ENCODE measurements at places on chromosomes 11 and 22.
A peak's percentile ranks its signal among the peaks of the same experiment; 100 is the strongest.

GRCh38 chr22:46696229-46696518 lies 41.9 kb downstream of the CERK start:
- peak; percentile 81 for DNase-seq

DNA sequence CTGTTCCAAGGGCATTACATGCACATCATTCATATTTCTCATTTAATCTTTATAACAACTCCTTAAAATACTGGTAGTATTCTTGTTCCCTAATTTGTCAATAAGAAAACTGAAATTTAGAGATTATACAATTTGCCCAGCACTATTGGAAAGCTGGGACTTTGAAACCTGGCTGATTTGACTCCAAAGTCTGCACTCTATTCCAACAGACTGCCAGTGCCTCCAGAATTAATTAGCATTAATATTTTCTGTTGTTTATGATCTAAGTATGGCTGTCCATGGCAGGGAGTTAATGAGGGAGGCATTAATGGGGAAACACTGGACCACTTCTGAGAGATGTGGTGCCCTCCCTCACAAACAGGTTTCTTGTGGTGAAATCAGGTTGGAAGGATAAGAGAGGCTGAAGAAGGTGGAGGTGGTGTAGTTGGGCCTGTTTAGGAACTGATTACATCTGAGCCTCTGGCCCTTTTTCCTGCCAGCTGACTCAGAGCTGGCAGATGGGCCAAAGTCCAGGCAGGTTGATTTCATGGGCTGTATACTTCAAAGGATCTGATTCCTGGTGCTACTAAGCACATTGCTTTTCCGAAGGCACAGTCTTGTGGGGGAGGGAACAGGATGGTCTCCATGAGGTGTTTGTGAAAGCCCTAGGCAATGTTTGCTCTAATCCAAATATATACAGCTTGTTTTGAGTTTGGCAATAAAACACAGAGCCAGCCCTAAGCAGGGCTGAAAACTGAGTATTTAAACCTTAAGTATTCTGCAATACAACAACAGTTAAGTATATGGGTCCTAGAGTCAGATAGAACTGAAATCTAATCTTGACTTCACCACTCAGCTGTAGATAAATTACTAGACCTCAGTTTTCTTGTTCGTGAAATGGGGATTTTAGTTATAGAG lies 21.0 kb upstream of the RAB30 start:
- DNase-seq, result no peak

GRCh38 chr22:45090497-45090910 lies 73.2 kb upstream of the NUP50 start:
- DNase-seq, result no peak

DNA sequence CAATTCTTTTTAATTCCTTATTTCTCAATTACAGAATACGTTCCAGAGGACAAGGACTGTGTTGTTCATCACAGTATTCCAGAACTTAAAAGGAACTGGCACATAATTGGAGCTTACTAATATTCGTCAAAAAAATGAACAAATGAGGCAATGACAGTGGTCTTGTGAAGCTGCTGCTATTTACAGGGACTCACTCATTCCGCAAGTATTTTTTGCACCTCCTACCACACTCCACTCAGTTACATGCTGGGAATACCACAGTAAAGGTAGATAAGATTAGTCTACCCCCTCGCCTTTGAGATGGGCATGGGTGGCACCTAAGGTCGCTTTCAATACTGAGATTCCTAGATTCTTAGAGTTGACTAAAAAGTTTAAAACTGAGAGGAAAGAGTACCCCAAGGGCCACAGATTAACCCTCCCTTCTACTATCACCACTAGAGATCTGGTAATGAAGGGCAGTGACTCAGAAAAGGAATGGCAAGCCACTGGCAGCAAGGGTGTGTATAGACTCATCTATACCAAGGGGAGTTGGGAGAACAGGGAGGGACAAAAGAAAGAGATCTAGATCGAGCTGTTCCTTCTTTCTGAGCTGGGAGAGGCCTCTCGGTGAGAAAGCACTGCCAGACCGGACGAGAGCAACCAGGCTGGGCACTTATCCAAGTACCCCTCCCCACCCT lies 85.0 kb downstream of the RPL27A start:
- DNase-seq, result no peak

DNA sequence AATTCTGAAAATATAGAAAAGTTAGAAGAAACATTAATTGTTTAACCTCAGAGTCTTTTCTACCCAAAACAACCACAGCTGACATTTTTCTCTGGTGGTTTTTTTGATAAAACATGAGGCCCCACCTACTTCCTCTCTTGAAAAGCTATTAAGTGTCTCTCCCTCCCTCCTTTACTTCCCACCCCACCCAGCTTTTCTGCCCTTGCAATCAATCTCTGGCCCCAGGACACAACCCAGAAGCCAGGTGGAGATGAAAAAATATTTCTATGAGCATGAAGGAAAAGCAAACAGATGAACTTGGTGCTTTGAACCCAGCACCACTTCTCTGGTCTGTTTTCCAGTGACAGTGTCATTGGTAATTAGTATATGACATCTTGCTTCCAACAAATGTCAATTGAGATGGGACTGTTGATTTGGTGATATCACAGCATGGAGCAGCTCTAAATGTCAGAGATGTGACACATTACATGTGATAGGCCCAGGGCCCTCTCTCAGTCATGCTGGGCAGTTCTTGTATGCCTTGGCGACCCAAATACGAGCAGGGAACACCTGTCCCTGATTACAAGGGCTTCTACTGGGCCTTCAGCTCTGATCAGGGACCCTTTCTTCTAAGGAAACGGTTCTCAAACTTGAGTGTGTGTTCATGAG lies 23.9 kb upstream of the TMPRSS13 start:
- DNase-seq, result no peak

Data from NCI-H1105 (cell line).